Hypothalamus (tissue), 51 donors: ENCODE measurements at places on chromosomes 16 and 17.
A peak's percentile ranks its signal among the peaks of the same experiment; 100 is the strongest.

- DNase-seq, result no peak
These were observed 63.0 kb upstream of the PVALEF start for GRCh38 chr17:81102352-81102751.

DNA sequence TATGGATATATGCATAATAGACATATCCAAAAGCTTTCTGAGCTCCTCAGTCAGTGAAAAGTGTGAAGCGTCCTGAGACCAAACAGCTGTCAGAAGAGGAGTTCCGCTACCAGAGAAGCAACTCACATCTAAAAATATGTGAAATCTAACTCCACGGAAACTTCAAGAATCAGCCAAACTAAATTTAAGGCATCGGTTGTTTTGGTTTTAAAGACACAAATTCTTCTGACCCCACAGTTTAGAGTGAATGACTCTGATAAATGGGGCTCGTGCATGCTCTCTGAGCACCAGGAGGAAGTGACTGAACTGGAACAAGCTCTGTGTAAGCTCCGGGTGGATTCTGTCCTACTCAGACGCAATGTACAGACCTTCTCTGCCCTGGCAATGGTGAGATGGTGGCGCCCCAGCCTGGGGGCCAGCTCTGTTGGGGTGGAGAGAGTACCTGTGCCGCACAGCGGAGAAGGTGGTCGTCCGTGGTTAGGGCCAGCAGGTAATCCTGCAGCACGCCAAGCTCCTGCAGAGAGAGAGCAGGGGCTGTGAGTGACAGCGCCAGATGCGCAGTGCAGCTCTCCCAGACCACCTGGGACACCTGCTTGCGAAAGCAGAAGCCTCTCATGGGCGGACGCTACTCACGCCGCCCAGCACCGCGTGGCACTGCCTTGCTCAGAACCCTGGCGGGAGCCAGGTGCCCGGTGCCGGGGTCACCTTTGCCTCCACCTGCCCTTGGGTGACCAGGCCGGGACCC is 44.4 kb upstream of the ATP2A3 start:
- DNase-seq, result no peak

DNA sequence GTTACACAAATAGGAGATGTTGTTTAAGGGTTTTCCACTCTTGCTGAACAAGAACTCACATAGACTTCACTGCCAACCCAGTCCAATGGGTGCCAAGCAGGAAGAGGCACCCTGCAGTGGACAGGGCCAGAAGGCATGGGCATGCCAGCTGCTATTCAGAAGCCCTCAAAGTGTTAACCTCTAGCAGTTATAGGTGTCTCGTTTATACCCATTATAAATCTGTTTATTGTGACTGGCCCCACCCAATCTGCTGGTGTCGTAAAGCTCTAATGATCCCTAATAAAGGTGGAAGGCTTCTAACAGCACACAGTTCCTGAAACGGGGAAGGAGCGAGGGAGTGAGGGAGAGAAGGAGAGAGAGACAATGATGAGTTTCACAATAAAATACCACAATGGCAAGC is 23.9 kb downstream of the HNF1B start:
- no peak for DNase-seq

GRCh38 chr16:77234611-77235010 is 35.4 kb downstream of the SYCE1L start:
- DNase-seq, result no peak

GRCh38 chr16:3148256-3149192 is 13.7 kb downstream of the ZNF213 start:
- no peak for DNase-seq

DNA sequence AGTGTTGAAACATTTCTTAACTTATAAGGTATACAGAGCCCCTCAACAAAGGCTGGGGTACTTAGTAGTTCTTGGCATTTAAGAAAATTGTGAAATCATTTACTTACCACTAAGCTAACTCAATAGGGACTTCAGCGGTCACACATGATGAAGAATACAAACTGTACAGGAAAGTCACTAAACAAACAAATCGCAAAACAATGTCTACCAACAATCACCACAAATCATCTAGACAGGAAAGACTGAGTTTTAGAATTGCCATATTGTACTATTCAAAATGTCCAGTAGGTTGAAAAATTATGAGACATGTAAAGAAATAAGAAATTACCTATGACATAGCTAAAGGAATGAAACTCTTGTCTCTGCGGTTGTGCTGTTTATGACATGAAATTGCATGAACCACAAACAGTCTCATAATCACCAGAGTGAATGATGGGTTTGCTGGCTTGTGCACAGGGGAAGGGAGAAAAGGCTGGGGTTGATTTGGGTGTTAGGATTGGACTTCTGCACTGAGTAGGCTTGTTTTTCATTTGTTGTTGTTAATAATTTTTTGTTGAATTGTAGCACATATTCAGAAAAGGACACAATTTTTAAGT is 441.1 kb upstream of the MON1B start:
- DNase-seq, result no peak

DNA sequence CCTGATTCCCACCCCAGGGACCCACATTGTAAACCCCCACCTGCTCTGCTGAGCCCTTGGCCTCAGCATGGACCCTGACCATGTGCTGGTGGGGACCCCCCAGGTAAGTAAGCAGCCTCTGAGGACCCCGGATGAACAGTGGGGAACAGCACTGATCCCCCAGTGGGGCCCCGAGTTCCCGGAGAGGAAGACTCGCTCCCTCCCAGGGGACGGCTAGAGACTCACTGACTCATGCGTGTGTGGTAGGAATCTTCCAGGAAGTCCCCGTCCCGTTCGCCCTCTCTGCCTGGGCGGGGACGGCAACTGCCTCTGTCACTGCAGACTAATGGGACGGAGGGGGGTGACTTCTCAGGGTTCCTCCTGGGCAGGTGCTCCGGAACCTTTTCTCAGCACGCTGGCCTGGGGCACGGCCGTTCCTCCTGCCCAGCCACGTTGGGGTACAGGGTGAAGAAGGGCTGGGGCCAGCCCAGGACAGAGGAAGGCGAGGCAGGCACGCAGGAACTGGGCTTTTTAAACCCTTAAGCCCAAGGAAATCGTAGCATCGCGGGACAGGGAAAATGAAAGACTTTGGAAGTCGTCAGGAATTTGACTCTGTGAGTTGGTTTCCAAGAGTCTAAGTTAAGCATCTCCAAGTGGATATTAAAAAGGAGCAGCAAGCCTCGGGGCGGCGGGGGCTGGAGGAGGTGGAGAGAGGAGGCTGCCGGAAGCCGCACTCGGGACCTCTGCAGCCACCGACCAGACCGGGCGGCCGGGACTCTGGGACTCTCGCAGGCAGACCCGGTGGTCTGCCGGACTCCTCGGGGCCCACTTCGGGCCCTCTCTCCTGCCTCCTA is 178.7 kb downstream of the SEC14L1 start:
- DNase-seq, result peak; percentile 13

- no peak for DNase-seq
These were observed 83.1 kb downstream of the NT5M start for GRCh38 chr17:17386094-17386800.
